Lung (tissue), 17 donors: ENCODE measurements at places on chromosomes 2 and 18. TPM values are rescaled to one million over a fixed set of nuclear protein-coding genes. Genes with fewer than 3 reads are reported as not detected.

- H3K27ac ChIP-seq: no peak overlapping the region
- no peaks in the 10 kb centered on the region for H3K27me3 ChIP-seq
- no peak for DNase-seq
- H3K4me1 ChIP-seq: no peaks in the 10 kb centered on the region
These were observed 734.7 kb upstream of the PKDCC start for GRCh38 chr2:41313082-41313481.

GRCh38 chr2:100262555-100263320 is 59.6 kb downstream of the LONRF2 start:
- H3K4me3 ChIP-seq: no peak overlapping the region
- peak; percentile 81 for DNase-seq
- H3K27ac ChIP-seq: no peak overlapping the region
- no peaks in the 10 kb centered on the region for H3K36me3 ChIP-seq
- no peaks in the 10 kb centered on the region for H3K4me1 ChIP-seq

DNA sequence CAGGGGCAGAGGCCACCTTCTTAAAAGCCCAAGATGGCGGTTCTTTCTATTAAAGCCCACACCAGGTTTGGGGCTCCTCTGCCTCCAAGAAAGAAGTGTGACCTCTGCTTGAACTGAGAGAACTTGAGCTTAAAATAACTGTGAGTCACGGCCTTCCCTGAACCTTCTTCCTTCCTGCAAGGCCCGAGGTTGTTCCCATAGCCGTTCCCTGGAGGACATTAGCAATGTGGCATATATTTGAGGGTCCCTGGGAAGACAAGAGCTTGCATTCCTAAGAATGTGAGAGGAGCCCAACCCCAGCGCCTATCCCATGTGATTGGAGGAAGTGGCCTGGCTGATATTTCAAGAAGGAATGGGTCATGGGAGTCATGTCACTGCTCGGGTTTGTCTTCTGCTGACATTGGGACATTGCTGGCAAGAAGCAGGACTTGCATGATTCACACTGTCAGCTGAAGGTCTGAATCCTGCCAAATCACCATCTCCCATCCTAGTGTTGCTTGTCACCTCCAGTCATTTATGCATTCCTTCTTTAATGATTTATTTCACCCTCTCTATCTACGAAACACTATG is 168.1 kb downstream of the TRIB2 start:
- H3K4me1 ChIP-seq: no peaks in the 10 kb centered on the region
- DNase-seq: peak; percentile 57
- H3K27ac ChIP-seq: peak overlapping the region; percentile 18
- no peaks in the 10 kb centered on the region for H3K36me3 ChIP-seq

DNA sequence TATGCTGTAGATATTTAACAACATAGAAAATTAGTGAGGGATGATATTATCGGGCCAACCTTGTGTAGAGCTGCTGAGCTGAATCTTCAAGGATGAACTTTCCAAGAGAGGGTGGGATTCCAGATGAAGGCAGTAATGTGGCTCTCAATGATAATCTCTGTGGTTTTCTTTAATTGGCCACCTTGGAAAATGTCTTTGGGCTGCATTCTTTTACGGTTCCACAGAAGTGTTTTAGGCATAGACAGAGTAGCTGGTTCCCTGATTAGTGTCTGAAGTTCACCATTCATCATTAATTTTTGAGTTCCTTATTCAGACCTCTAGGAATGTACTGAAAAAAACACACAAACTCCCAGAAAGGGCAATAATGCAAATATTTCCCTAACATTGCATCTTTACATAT is 1566.9 kb upstream of the PIK3C3 start:
- H3K4me1 ChIP-seq: no peaks in the 10 kb centered on the region
- no peak overlapping the region for H3K4me3 ChIP-seq
- no peak overlapping the region for H3K27ac ChIP-seq
- H3K27me3 ChIP-seq: no peaks in the 10 kb centered on the region
- H3K36me3 ChIP-seq: no peaks in the 10 kb centered on the region

DNA sequence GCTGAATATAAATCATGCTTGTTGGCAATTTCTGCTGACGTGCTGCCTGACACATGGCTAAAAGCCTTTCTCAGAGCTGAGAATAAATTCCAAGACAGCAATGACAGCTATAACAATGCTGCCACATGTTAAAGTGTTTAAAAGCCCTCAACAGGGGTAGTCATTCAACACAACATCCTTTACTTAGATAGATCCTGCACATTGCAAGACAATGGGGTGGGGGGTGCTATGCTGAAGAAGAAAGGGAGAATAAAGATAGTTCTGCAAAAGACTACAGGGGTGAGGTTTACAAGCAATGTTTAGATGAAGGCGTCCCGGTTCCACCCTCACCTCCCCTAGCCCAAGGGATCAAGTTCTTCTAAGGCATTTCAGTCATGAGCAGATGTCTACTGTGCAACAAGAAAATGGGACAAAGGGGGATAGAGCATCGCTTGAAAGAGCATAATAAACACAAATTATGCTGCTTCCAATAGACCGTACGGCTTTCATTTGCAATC is 291.0 kb upstream of the ACVR2A start:
- DNase-seq: no peak
- H3K4me1 ChIP-seq: peaks cover 6% of the 10 kb centered on the region
- no peaks in the 10 kb centered on the region for H3K27me3 ChIP-seq
- H3K4me3 ChIP-seq: no peak overlapping the region

DNA sequence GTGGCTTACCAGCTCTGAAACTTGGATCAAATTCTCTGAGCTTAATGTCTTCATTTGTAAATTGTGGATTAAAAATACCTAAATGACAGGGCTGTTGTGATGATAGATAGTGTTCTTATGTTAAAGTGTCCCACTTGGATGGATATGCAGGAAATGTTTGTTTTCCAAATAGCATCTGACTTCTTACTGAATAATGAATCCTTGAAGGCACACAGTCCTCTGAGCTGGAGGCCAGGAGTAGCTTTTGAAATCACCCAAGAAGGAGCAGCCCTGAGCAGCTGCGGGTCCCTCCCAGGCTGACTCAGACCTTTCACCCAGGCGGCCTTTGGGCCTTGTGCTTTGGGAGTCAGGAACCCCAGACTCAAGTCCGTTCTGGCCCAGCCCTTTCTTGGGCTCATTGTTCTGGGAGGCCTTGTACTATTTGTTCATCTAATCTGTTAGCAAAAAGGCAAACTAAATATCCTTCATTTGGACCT is 173.0 kb upstream of the GATA6 start:
- peaks cover 5% of the 10 kb centered on the region for H3K4me1 ChIP-seq
- H3K4me3 ChIP-seq: no peak overlapping the region
- no peak for DNase-seq
- no peaks in the 10 kb centered on the region for H3K36me3 ChIP-seq
- no peaks in the 10 kb centered on the region for H3K27me3 ChIP-seq

DNA sequence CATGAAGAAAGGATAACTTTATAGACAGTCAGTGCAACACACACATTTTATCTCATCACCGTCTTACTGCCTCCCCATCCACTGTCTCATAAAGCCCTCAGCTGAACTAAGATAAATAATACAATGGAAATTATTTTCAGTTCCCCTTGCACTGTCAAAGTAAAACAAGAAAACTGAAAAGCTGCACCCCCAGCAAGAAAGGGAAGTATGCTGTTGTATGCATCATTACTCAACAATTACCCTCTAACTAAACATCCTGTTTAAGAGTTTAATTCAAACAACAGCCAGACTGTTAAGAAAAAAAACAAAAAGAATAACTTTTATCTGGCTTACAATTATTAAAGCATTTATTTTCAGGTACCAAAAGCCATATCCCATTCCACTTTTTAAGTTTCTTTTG is 25.0 kb downstream of the MPPE1 start:
- H3K27me3 ChIP-seq: no peaks in the 10 kb centered on the region
- no peaks in the 10 kb centered on the region for H3K4me1 ChIP-seq
- H3K36me3 ChIP-seq: peaks cover 9% of the 10 kb centered on the region
- DNase-seq: no peak
- H3K27ac ChIP-seq: no peak overlapping the region

DNA sequence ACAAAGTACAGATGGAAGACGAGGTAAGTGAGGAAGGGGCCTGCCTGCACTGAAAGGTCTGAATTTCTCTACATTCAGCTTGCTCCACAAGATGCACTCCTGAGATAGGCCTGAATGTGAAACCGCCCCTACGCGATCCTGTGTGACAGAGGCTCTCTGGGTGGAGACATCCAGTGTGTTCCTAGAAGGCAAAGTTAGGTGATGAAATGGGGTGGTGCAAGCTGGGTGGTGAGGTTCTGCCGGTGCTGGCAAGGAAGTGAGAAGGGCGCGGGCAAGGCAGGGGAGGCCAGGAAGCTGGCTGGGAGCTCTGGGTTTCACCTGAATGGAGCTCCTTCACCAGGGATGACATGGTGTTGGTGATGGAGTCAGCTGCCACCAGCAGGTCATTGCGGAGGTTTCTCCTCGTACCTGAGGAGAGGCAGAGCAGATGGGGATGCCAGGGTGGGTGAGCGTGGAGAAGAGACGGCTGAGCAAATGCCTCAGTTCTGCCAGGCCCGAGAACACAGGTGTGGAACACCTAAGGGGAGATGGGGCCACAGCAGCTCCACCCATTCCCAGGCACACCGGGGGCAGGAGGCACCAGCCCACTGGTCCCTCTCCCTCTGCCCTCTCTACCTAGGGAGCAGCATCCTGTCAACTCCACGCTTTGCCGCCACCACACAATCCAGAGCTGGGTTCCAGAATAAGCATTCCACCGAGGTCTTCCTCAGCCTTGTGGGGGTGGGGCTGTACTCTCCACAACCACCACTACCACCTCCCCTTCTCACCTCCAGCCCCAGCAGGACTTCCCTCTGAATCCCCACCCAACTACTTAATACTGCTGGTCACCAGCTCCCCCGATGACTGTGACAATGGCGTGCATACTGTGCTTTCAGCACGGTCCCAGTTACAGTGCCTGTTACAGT is 45.5 kb upstream of the DNMT3A start:
- no peaks in the 10 kb centered on the region for H3K27me3 ChIP-seq
- peaks cover 4% of the 10 kb centered on the region for H3K4me1 ChIP-seq
- no peak for DNase-seq
- no peak overlapping the region for H3K4me3 ChIP-seq
- H3K36me3 ChIP-seq: peaks cover 2% of the 10 kb centered on the region

- H3K27ac ChIP-seq: peak overlapping the region; percentile 89
- H3K36me3 ChIP-seq: no peaks in the 10 kb centered on the region
- H3K4me3 ChIP-seq: no peak overlapping the region
- peak; percentile 51 for DNase-seq
These were observed 22.9 kb upstream of the TMEM87B start for GRCh38 chr2:112032224-112032586.

- peak within 1 kb of the TSS; percentile 39 for H3K4me3 ChIP-seq
- peak within 1 kb of the TSS; percentile 88 for H3K27ac ChIP-seq
- no peaks in the 10 kb centered on the region for H3K4me1 ChIP-seq
- no peaks in the 10 kb centered on the region for H3K27me3 ChIP-seq
These were observed at the start of gene RAD51AP2 for GRCh38 chr2:17518212-17519154. Gene RAD51AP2 (minus strand): TSS chr2:17518440. CDS start chr2:17518415, 25 bp downstream.

DNA sequence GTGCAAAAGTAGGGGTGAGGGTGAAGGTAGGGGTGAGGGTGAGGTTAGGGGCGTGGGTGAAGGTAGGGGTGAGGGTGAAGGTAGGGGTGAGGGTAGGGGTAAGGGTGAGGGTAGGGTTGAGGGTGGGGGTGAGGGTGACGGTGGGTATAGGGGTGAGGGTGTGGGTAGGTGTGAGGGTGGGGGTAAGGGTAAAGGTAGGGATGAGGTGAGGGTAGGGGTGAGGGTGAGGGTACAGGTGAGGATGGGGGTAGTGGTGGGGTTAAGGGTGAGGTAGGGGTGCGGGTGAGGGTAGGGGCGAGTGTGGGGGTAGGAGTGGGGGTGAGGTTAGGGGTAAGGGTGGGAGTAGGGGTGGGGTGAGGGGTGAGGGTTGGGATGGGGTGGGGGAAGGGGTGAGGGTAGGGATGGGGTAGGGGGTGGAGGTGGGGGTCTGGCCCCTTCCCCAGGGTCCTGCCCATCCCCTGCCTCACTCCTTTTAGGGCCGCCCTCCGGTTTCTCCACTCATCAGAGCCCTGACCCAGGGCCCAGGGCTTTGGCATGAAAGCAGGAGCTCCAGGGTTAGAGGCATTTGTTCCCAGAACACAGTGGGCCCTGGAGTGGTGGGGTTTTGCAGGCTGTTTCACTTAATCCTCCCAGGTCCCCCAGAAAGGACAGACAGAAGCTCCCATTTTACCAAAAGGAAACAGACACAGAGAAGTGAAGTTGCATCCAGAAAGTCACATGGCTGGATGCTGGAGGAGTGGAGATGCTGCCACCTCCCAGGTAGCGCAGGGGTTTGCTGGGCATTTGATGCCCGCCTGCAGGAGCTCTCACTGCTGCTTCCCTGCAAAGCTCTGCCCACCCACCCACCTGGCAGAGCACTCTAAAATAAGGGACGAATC is 26.9 kb downstream of the SNORC start:
- H3K27ac ChIP-seq: no peak overlapping the region
- H3K27me3 ChIP-seq: no peaks in the 10 kb centered on the region
- H3K4me3 ChIP-seq: no peak overlapping the region

GRCh38 chr2:63465633-63466032 is 122.6 kb downstream of the WDPCP start:
- DNase-seq: no peak
- H3K36me3 ChIP-seq: peaks cover 16% of the 10 kb centered on the region
- no peaks in the 10 kb centered on the region for H3K27me3 ChIP-seq
- H3K4me1 ChIP-seq: no peaks in the 10 kb centered on the region

GRCh38 chr2:37737507-37737906 is 66.1 kb upstream of the CDC42EP3 start:
- no peak overlapping the region for H3K27ac ChIP-seq
- H3K4me1 ChIP-seq: no peaks in the 10 kb centered on the region
- no peaks in the 10 kb centered on the region for H3K36me3 ChIP-seq
- H3K27me3 ChIP-seq: no peaks in the 10 kb centered on the region
- DNase-seq: peak; percentile 18
- no peak overlapping the region for H3K4me3 ChIP-seq

DNA sequence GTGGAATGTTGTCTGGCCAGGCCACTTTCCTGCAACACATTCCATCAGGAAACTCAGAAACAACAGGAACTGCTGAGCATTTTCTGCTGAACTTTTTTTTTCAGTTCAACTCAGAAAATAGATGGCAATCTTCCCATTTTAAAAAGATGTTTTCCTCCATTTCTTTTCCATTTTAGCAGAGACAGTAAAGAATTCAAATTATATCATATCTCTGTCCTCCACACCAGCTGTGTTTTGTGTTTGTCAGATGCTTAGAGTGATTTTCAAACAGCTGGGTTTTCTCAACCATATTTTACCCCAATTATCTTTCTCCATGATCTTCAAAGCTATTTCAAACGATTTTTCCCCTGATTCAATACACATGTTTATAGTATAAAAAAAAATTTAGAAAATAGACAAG is 713.4 kb downstream of the LRRTM4 start:
- DNase-seq: peak; percentile 94
- H3K27me3 ChIP-seq: no peaks in the 10 kb centered on the region
- H3K4me1 ChIP-seq: no peaks in the 10 kb centered on the region
- H3K36me3 ChIP-seq: no peaks in the 10 kb centered on the region
- no peak overlapping the region for H3K27ac ChIP-seq
- H3K4me3 ChIP-seq: no peak overlapping the region

The RTP5 gene
- not detected for total RNA-seq

The MROH2A gene
- 0.80 TPM for total RNA-seq

The CHST9 gene
- total RNA-seq: 13.6 TPM

The MC4R gene
- 0.37 TPM for total RNA-seq

The CIB4 gene
- total RNA-seq: 1.3 TPM

The SIGLEC15 gene
- 0.64 TPM for total RNA-seq

The ITGB6 gene
- 46.3 TPM for total RNA-seq

The SLC66A2 gene
- total RNA-seq: 69.8 TPM

The TRAK2 gene
- 62.7 TPM for total RNA-seq

The ADAM23 gene
- 1.6 TPM for total RNA-seq

The CNDP1 gene
- not detected for total RNA-seq

The L3MBTL4 gene
- total RNA-seq: 16.8 TPM

The EVA1A gene
- 51.3 TPM for total RNA-seq
